ENCODE measurements at places on chromosomes 2 and 18.

- DNase-seq = no peak
Measured at GRCh38 chr2:230362030-230362691, 35.2 kb downstream of the SP140L start.

- peak; percentile 30 for DNase-seq
Measured at GRCh38 chr2:106057206-106057605, 136.9 kb downstream of the UXS1 start.

DNA sequence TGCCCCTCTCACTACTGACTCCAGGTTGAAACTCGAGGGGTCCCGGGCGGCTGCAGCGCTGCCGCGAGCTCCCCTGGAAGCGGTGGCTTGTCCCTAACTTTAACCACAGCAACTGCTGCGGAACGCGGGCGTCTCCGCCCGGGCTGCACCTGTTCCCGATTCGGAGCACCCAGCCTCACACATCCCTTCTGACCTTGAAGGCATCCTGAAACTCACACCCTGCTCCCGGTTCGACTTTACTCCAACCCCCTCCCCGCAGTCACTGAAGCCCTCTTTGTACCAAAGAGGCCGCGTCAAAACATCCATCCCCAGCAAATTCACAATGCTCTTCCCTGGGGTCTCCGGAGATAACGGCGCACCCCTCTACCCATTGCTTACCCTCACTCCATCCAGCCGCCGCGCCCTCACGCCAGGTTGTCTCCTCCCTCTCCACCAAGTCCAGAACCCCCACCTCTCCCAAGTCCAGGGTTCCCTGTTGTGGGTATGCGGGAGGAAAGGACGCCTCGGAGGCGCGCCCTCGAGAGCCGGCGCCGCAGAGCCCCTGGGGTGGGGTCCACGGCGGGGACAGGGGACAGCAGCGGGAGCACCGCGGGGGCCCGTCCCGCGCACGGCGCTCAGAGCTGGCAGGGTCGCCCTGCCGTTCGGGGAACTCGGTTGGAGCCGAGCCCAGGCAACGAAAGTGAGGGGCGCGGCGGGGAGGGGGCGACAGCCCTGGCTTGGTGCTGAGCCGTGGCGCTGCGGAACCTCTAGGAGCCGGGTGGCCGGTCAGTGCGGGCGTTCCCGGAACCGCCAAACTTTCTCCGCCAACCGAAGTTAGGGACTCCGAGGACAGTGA lies 934 bp downstream of the MYO5B start:
- DNase-seq = no peak

- no peak for DNase-seq
Measured at GRCh38 chr18:44067186-44067585, 613.5 kb upstream of the SETBP1 start.

GRCh38 chr2:230627806-230628724 lies 84.6 kb upstream of the CAB39 start:
- no peak for DNase-seq

- DNase-seq = no peak
Measured at GRCh38 chr2:203732092-203732952, 25.9 kb downstream of the CD28 start.

GRCh38 chr2:239187464-239188253 lies 213.2 kb downstream of the HDAC4 start:
- no peak for DNase-seq

GRCh38 chr2:46010925-46011490 lies 286.2 kb upstream of the EPAS1 start:
- no peak for DNase-seq

GRCh38 chr2:104844807-104845551 lies 8.9 kb upstream of the POU3F3 start:
- DNase-seq = no peak

GRCh38 chr2:127048618-127048935 lies 58.4 kb downstream of the BIN1 start:
- no peak for DNase-seq

- DNase-seq = no peak
Measured at GRCh38 chr2:10493075-10493633, 45.0 kb upstream of the ODC1 start.

GRCh38 chr18:21262244-21262643 lies 20.2 kb downstream of the GREB1L start:
- DNase-seq = no peak

DNA sequence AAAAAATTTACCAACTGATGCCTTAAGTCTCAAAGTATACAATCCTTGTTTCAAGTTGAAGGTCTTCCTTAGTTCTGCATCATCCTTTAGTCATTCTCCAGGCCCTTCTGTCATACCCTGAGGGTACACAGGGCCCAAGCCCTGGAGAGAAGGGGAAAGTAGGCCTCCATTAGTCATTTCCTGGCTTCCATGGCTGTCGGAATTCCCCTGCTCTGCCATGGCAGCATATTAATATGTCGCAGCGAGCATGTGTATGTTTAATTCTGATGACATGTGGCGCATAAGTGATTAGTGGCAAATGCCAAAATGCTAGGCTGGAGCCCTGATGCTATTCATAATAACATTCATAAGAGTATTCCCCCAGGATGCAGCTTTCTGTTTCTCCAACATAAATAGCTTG lies 22.1 kb downstream of the GPR39 start:
- DNase-seq = no peak

- DNase-seq = no peak
Measured at GRCh38 chr2:20170704-20171250, 54.2 kb downstream of the SDC1 start.

GRCh38 chr18:59660786-59661743 lies 36.2 kb downstream of the CCBE1 start:
- no peak for DNase-seq

- DNase-seq = no peak
Measured at GRCh38 chr2:127261804-127262406, 32.0 kb downstream of the ERCC3 start.

- no peak for DNase-seq
Measured at GRCh38 chr18:42780171-42780570, 335.3 kb downstream of the RIT2 start.

DNA sequence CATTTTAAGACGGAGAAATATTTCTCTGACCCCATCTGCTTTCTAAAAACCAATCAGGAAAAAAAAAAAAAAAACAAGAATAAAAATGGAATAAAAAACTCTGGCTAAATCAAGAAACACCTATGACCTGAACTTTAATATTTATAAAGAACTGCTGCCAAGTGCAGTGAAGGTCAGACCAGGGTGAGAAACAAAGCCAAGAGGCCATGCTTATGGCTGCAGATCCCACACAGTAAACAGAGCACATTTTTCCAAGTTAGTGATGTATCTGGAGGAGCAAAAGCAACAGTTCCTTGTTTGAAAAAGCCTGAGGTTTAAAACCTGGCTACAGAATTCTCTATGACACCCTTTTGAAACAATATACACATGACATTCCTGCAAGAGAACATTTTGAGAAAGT lies 242.3 kb downstream of the SRBD1 start:
- no peak for DNase-seq

- DNase-seq = no peak
Measured at GRCh38 chr2:81648370-81648769, 1343.8 kb upstream of the LRRTM1 start.

GRCh38 chr2:135916207-135916606 lies 40.0 kb upstream of the MCM6 start:
- DNase-seq = no peak

GRCh38 chr2:237618449-237618848 lies 8.9 kb upstream of the LRRFIP1 start:
- no peak for DNase-seq

DNA sequence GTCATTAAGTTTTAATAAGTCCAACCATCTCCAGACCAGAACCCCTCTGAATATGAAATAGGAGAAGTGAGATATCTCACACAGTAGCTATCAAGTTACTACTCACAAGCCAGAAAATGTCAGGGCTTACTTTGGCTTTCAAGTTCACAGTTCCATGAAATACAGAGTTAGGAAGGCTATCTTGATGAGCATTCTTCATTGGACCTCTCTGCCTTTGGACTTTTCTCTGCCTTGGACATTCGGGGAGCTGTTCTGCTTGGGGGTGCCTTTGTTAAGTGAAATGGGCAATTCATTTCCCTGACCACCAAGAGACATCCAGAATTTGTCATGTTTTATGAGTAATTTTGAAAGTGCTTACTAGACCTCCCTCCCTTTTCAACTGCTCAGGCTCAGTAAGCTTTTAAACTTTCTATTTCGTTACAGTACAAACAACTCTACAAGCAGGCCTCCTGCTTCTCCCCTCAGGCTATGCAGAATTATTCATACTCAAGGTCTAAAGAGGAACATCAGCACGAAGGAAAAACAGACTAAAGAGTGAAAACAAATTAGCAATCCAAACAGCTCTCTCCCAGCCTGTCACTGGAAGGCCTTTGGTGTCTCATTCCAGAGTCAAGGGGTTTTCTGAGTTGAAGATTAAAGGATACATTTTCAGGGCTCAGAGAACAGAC lies 95.3 kb downstream of the MREG start:
- DNase-seq = no peak

GRCh38 chr2:85703329-85703728 lies 9.2 kb downstream of the GNLY start:
- no peak for DNase-seq

DNA sequence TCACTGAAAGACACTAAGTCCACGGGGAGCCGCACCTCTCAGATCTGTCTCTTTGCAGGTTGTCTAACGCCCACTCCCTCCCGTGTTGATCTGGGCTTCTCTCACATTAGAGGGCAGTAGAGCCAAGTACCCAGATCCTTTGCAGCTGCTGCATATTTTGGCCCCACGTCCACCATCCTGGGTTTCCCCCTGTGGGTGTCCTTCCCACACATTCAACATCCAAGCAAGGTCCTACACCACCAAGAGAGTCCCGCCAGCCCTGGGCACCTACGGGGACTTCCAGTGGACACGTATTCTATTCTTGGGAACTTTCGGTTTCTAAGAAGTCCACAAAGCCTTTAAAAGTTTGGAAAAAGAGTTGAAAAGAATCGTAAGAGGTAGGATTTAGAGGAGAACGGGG lies 116.6 kb downstream of the ATL2 start:
- no peak for DNase-seq

DNA sequence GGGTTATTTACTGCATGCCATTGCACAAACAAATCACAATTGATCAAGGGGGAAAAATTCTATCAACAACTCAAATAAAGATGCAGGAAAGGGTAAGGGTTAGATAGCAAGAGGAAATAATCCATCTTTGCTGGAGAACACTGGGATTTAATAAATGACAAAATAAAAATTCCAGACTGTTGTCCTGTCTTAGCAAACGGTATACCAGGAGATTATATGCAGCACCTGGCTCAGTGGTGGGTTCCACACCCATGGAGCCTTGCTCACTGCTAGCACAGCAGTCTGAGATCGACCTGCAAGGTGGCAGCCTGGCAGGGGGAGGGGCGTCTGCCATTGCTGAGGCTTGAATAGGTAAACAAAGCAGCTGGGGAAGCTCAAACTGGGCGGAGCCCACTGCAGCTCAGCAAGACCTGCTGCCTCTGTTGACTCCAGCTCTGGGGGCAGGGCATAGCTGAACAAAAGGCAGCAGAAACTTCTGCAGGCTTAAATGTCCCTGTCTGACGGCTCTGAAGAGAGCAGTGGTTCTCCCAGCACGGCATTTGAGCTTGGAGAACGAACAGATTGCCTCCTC lies 296.5 kb upstream of the THSD7B start:
- no peak for DNase-seq

GRCh38 chr2:147424766-147425165 lies 420.1 kb upstream of the ACVR2A start:
- no peak for DNase-seq
